ENCODE measurements at places on chromosomes 5 and 9.

- DNase-seq: no peak
These were observed 76.2 kb upstream of the LPAR1 start for GRCh38 chr9:111114486-111114885.

DNA sequence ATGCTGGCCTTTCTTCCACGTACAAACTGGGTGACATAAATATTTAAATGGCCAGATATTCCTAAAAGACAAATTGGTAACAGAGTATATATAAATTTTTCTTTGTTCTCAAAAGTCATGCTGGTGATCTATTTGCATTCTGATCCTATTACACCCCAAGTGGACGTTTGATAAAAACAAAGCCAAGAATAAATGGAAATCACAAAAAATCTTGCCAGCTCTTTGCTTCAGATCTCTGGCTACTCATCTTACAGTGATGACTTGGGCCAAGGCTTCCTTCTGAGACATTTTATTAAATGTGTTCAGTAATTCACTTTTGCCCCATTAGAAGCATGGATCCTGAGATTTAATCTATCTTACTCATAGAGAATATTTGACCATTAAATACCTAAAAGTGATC lies 444.3 kb upstream of the PIK3R1 start:
- DNase-seq: no peak

DNA sequence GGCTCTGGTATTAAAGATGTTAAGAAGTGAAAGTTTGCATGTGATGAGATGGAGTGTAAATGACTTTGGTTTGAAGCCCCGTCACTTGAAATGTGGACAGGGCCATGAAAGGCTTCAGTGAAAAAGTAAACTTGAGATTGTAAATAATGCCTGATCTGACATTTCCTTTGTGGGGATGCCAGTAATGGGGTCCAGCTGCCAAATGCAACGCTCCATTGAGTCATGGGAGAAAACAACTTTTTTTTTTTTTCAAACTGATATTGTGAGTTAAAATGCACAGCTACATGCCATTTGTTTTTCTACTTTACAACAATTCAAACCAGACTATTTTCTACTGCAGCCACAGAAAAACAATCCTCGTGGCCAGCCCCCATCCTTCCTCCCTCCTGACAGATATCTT lies 327.0 kb upstream of the TNC start:
- DNase-seq: no peak

- DNase-seq: no peak
These were observed 78.3 kb upstream of the ADAMTS16 start for GRCh38 chr5:5061836-5062235.

DNA sequence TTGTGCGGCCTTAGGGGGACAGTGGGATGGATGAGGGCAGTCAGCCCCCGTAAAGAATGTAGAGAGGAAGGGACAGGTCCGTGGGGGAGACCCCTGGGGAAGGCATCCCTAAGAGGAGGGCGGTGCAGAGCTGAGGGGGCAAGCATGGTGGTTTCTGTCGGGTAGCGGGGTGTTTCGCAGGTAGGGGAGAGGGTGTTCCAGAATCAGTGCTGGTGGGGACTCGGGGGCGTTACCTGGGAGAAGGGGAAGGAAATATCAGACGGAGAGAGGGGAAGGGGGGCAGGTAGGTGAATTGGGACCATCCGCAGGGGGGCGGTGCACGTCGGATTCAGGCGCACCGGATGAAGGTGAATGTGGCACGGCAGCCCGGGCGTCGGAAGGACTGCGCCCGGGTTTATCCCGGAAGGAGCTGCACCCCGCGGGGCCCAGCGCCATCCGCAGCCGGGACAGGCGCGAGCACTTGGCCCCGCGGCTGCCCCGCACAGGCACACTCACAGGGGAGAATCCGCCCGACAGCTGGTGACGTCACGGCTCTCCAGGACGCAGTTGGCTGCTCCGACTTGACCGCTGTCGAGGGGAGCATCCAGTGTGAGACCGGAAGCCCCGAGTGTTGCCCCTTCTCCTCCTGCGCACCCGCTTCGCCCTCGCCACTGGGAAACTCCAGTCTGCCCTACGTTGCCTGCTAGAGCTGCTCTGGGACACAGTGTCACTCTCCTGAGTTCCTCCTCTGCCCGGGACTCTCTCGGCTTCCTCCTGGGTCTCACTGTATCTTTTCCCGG lies 1.3 kb downstream of the CD72 start:
- peak; percentile 60 for DNase-seq

DNA sequence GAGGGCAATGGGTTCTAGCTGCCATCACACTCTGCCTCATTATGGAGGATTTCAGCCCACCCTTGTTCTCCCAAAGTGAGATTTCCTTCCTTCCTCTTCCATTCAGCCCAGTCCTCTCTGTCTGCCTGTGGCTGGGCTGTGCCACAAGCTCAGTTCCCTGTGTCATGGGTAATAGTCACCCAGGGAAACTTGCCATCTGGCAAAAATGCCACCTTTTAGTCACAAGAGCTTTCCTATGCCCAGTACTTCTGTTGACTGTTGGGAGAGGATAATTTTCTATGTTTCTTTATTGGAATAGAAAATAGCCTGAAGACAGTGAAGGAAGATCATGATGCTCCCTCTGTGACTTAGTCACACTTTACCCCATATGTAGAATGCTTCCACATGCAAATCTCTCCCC lies 71.4 kb downstream of the TLR4 start:
- no peak for DNase-seq

DNA sequence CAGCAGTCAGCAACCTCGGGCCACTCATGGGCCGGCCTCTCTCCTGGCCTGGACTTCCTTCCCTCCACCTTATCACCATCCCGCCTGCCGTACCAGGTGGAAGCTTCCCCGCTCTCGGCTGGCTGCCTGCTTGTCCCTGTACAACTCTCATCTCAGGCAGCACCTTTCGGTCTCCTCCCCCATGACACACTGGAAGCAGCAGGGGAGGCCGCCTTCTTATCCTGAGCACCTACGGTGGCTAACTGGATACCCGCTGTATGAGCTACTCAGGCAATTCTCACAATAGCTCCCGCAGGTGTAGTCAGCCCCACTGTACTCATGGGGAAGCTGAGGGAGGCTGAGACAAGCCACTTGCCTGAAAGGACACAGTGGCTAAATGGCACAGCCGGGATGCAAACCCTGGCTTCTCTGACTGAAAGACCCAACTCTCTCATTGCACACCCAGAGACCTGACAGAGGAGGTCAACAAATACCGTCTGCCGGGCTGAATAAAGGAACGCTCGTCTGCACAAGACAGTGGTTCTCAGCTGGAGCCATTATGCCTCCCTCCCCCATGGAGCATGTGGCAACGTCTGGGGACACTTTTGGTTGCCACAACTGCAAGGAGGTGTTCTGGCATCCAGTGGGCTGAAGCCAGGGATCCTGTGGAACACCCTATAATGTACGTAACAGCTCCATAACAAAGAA lies 9.6 kb downstream of the STK10 start:
- no peak for DNase-seq

GRCh38 chr5:103645816-103646215 lies 83.2 kb upstream of the NUDT12 start:
- DNase-seq: no peak

- DNase-seq: no peak
These were observed 360.5 kb downstream of the ICE1 start for GRCh38 chr5:5783021-5783420.

DNA sequence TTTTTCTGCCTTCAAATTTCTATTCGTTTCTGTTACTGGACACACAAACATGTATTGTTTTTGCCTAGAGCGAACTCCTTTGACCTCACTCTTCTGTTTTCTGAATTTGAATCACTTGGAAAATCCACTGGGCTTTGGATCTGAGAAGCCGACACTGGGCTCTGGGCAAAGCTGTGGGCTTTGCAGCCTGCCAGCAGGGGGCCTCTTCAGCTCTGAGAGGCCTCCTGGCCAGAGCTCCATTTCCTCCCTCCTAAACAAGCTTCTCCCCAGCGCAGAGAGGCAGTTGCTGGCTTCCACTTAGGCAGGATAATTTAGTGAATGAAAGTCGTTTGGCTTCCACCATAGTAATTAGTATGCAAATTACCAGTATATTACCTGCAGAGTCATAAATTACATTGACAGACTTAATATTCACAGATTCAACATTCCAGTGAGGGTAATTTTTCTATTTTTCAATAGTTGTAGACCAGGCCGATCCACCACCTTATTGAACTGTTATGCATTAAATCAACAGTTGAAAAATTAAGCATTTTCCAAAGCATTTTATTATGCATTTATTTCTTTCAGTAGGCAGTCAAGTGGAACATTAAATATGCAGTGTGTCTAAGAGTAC lies 104.0 kb upstream of the ZNF366 start:
- DNase-seq: peak; percentile 74

DNA sequence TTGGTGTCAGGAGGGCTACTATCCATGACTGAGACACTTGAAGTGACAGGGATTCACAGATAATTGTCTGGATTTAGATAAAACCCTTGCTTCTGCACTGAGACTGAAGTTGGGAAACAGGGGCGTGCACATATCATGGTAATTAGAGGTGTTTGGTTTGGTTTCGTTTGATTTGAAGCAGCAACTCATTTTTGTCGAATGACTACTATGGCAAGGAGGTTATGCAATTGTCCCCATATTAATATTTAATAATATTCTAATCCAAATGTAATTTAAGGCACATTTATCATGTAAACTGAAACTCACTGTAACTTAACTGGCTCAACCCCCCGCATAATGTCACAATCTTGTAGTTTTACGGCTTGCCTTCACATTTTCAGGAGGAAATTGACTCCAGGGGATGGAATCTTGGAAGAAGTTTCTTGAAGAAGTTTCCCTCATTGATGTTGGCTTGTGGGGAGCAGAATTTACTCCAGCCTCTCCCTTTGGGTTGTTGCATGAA lies 12.5 kb downstream of the ZNF366 start:
- no peak for DNase-seq

DNA sequence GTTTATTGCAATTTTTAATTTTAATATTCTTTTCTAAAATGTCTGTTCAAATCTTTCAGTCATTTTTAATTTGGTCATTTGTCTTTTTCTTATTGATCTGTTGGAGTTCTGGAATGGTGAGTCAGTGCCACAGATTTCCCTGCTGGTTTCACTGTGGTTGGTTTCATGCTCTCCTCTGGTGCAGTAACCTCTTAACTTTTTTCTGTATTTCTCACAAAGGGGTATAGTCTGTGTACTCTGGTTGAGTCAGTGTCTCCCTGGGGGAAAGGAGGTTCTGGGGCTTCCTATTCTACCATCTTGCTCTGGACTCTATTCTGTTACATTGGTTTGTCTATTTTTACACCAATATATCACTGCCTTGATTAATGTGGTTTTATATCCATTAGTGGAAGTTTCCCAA lies 178.8 kb downstream of the CSNK1G3 start:
- peak; percentile 45 for DNase-seq

DNA sequence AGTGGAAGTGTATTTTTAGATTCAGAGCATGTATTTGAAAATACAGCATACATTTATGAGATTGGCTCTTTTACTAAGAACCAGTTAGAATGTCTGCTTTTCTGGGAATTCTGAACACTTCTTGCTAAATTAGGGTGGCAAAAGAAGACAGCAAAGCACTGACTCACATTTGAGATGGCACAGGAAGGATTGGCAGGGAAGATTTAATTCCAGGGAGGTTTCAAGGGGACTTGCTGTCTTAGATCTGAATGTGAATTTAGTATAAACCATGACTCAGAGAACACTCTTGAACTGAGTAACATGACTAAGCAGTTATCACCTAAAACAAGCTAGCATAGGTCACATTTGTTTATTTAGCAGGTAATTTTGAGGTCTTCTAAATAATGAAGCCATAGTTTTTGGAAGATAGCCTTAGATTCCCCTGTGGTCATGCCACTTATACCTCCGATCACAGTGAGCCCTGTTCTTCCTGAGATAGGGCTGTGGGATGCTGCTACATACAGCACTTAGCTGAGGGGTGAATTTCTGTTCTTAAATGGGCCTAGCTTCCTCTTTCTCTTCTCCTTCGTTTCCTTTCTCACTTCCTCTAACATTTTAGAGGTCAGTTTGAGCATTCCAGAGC lies 173.8 kb downstream of the PCSK1 start:
- DNase-seq: peak; percentile 70

DNA sequence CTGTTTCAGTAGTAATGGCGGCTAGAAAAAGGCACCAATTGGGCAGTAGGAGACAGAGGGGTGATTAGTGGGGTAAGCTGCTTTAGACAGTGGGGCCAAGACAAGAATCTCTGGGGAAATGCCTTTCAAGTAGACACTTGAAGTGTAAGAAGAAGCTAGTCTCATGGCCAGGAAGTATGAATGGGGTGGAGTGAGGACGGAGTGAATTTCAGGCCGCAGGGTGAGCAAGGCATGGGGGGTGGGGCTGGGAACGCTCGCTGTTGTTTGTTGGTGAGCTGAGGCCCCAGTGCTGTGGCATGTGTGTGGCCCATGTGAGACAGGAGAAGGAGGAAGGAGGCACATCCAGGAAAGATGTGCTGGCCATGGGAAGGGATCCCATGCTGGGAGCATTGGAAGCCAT lies 149.2 kb upstream of the NFIL3 start:
- no peak for DNase-seq

DNA sequence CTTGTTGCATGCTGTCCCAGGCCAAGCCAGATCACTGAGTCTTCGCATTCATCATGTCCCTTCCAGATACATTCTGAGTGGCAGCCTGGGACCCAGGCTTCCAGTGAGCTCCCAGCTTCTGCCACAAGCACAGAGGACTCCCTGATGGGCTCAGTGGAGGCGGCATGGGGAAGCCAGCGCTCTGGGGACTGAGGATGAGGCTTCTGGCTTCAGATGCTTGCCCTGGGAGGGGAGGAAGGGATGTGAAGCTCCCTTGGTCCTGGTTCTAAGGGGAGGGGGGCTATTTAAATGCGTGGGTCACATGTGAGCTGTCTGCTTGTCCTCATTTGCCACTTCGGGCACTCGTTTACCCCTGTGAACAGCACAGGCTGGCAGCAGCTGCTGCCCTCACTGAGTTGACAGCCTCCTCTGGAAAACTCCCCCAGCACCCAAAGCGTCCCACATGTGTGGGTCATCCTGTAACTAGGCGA lies 174.0 kb downstream of the NR3C1 start:
- DNase-seq: no peak

GRCh38 chr5:92562065-92562464 lies 1019.0 kb downstream of the NR2F1-AS1 start:
- DNase-seq: no peak

DNA sequence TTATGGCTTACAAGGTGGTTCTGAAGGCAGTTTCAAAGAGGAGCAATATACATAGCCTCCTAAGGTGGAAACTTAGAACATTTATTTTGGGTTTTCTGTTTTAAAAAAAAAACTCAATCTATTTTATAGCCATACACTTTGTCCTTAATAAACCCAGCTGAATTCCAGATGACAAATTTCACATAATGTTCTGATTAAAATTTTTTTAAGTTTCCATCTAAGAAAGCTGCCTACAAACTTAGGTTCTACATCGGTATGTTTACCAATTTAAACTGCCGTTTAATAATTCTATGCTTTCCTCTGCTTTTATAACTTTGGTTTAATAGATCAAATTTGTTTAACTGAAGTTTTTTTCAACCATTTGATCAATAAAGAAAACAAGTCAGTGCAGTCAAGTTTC lies 12.5 kb downstream of the NR3C1 start:
- no peak for DNase-seq

DNA sequence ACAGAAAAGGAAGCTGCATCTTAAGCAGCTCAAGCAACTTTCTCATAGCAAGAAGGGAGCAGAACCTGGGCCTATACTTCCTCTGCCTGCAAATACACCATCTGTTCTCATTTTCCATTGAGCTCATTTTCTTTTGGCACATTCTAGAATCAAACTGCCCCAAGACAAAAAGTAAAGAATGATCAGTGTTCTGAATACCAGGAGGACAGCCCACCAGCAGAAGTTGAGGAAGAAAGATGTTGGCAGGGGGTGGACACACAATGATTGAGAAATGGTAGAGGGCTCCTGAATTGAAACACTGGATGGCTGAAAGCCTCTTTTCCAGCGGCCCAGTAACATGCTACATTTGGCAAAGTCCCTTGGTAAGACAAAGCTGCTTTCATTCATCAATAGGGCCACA lies 171.8 kb downstream of the MED10 start:
- no peak for DNase-seq

GRCh38 chr5:173395257-173395932 lies 67.2 kb upstream of the STC2 start:
- DNase-seq: peak; percentile 78
